ENCODE measurements at places on chromosomes 6 and 20.
A peak's percentile ranks its signal among the peaks of the same experiment; 100 is the strongest.

GRCh38 chr6:166079841-166080240 lies 87.8 kb downstream of the TBXT start:
- no peak for DNase-seq

- DNase-seq: peak; percentile 79
Measured at GRCh38 chr6:140441256-140441655, 1066.8 kb upstream of the CITED2 start.

GRCh38 chr6:40568062-40568708 lies 19.0 kb downstream of the LRFN2 start:
- DNase-seq: no peak

DNA sequence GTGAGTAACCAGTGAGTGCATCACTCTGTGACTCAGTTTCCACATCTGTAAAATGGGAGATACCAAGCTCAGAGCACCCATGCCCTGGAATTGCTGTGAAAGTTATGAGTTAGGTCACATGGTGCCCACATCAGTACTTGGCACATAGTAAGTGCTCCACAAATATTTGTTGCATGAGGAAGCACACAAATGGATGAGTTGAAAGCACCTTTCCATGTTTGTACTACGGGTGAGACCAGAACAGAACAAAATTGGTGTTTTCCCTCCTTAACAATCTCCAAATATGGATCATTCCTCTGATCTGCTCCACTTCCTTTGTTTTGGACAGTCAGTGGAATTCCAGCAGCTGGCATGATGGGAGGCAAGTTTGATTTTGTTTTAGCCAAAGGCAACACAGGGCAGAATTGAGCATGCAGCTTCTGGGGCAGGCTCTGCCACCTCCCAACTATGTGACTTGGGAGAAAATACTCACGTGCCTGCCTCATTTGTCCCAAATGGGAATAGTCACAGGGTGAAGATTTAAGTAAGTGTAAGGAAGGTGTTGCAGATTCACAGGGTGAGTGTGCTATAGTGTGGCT lies 503.7 kb upstream of the SULF2 start:
- DNase-seq: no peak

- DNase-seq: peak; percentile 4
Measured at GRCh38 chr6:89689732-89690131, 51.2 kb upstream of the LYRM2 start.

Measured in brain (organoid and tissue), 16 donors.